ENCODE measurements at places on chromosomes 13 and 19.
A peak's percentile ranks its signal among the peaks of the same experiment; 100 is the strongest.

DNA sequence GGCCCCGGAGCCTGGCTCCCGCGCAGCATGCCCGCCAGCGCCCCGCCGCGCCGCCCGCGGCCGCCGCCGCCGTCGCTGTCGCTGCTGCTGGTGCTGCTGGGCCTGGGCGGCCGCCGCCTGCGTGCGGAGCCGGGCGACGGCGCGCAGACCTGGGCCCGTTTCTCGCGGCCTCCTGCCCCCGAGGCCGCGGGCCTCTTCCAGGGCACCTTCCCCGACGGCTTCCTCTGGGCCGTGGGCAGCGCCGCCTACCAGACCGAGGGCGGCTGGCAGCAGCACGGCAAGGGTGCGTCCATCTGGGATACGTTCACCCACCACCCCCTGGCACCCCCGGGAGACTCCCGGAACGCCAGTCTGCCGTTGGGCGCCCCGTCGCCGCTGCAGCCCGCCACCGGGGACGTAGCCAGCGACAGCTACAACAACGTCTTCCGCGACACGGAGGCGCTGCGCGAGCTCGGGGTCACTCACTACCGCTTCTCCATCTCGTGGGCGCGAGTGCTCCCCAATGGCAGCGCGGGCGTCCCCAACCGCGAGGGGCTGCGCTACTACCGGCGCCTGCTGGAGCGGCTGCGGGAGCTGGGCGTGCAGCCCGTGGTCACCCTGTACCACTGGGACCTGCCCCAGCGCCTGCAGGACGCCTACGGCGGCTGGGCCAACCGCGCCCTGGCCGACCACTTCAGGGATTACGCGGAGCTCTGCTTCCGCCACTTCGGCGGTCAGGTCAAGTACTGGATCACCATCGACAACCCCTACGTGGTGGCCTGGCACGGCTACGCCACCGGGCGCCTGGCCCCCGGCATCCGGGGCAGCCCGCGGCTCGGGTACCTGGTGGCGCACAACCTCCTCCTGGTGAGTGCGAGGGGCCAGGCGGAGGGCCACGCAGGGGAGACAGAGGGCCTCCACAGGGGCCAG, at the start of gene KL:
TSS of gene KL (plus strand) at position 10 of the 909 bp plus-strand sequence. CDS start at position 28, 18 bp downstream.
- DNase-seq, result no peak

GRCh38 chr13:35485424-35485823, 8.9 kb upstream of the MAB21L1 start:
- no peak for DNase-seq

- DNase-seq, result no peak
These were observed 508 bp downstream of the SLC15A1 start for GRCh38 chr13:98751861-98752466.

DNA sequence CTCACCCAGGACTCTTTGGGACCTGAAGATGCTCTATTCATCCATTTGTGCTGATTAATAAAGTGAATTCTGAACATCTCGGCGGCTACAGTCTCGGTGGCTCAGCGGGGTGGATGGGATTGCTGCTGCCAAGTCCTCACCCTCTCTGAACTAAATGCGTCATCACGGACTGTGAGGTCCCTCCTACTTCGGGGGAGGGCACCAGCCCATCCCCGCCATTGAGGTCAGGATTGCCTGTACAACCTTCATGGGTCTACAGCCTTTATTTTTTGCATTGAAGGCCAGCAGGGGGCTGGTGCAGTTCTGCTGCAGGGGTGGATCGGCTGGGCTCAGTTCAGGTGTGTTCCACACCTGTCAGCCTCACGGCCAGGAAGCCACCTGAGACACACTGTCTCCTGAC, 181.8 kb downstream of the COL4A1 start:
- DNase-seq, result no peak

DNA sequence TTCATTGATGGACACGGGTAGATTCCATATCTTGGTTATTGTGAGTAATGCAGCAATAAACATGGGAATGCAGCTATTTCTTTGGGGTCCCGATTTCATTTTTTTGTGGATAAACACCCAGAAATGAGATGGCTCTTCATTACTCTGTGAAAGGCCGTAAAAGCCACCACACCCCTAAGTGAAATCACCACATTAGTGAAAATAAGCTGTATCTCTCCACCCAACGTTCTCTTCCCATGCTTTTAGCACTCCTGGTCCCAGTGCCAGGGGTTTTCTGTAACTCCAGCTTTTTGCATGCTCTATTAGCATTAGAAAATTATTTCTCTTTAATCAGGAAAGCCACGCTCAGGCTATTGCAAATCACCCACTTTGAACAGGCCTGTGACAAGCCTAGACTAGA, 15.8 kb downstream of the CHAMP1 start:
- DNase-seq, result no peak

DNA sequence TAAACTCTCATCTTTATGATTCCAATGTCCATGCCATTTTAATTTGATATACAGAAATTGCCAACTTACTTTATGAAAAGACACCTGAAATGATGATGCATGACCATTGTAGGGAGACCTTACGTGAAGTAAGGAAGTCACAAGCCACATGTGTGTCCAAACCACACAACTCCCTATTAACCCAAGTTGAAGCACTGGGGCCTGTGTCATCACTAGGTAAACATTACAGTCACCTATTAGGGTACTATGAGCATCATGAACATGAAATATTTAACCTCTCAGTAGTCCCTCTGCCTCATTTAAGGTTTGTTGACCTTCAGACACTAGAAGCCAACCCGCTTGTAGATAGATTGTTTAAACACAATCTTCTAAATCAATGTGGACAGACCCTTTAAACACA, 576.9 kb downstream of the IRS2 start:
- DNase-seq, result no peak

- DNase-seq, result no peak
These were observed 9.6 kb downstream of the PLIN4 start for GRCh38 chr19:4508698-4509097.

DNA sequence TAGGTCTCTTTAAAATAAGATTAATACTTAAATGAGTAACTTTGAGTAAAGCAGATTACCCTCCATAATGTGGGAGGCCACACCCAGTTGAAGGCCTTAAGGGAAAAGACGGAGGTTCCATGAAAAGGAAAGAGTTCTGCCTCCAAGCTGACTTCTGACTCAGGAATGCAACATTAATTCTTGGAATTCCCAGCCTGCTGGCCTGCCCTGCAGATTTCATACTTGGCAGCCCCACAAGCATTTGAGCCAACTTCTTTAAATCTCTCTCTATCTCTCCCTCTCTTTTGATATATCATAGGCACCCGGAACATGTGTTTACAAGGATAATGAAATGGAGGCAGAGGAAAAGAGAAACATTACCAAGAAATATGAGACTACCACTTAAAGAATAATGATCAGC, 902.3 kb upstream of the MIR17HG start:
- no peak for DNase-seq

DNA sequence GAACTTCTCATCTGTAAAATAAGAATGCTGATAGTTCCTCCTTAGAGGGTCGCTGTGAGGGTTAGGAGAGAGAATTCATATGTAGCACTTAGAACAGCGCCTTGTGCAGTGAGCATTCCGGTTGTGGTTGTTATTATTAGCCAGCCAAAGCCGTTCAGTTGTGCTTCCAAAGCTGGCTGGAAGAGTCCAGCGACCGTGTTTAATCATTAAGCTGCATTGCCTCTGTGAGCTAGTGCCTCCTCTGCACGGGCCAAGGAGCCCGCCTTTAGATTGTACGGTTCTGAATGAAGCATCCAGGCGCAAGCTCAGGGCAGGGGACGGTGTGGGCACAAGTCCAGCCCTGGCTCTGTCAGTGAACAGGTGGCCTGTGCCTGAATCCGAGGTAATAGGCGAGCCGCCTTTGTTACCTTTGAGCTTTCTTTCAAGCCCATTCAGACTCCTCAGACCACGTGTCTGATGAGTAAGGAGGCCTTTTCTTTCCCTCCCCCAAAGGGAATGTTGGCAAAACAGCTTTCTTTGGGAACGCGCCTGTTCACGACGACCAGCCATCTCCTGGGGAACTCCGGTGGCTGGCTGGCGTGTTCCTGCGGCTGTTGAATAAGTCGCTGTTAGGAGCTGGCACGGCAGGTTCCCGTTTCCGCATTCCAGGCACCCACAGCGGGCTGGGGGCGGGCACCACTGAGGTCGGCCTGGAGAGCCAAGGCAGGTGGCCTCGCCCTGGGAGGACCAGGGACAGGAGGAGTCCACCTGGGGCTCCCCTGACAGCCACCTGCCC, 25.1 kb downstream of the SIPA1L3 start:
- no peak for DNase-seq

DNA sequence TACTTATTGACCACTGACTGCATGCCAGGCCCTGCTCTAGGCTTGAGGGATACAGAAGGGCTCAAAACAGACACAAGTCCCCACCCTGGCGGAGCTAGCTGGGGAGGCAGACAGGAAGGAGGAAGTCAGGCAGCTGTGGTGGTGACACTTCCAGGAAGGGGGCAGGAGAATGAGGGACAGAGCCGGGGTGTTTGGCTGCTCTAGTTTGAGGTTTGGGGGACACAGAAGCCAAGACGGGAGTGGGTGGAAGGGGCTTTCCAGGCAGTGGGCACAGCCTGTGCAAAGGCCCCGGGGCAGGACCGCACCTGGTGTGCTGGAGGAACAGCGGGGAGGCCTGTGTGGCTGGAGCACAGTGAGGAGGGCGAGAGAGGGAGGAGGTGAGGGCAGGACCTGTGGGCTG, 4.0 kb downstream of the MRPL54 start:
- DNase-seq, result no peak

GRCh38 chr13:105996391-105997025, 539.0 kb downstream of the EFNB2 start:
- no peak for DNase-seq

- DNase-seq, result no peak
These were observed 3.5 kb downstream of the PTGER1 start for GRCh38 chr19:14471436-14472187.

GRCh38 chr13:40983259-40983658, 35.9 kb downstream of the ELF1 start:
- DNase-seq, result no peak

- DNase-seq, result no peak
These were observed 186.7 kb downstream of the RFC3 start for GRCh38 chr13:34004676-34005075.

- peak; percentile 52 for DNase-seq
These were observed 126.0 kb downstream of the FOXO1 start for GRCh38 chr13:40540328-40541044.

DNA sequence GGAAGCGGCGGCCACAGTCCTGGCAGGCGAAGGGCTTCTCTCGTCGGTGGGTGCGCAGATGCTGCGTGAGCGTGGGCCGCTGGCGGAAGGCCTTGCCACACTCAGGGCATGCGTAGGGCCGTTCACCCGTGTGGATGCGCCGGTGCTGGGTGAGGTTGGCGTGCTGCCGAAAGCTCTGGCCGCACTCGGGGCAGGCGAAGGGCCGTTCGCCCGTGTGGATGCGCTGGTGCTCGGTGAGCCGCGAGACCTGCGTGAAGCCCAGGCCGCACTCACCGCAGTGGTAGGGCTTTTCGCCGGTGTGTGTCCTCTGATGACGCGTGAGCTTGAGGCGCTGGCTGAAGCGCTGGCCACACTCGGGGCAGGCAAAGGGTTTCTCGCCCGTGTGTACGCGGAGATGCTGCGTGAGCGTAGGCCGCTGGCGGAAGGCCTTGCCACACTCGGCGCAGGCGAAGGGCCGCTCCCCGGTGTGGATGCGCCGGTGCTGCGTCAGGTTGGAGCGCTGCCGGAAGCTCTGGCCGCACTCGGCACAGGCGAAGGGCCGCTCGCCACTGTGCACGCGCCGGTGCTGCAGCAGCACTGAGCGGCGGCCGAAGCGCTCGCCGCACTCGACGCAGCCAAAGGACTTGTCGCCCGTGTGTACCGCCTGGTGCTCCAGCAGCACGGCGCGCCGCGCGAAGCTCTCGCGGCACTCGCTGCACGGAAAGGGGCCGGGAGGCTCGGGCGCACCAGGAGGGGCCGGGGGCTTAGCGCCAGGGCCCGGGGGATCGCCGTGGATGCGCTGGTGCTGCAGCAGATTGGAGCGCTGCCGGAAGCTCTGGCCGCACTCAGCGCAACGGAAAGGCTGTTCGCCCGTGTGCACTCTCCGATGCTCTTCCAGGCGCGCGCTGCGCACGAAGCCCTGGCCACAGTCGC, 4.0 kb upstream of the UBE2M start:
- no peak for DNase-seq

- DNase-seq, result no peak
These were observed 50.9 kb upstream of the SPACA7 start for GRCh38 chr13:112325142-112325808.

DNA sequence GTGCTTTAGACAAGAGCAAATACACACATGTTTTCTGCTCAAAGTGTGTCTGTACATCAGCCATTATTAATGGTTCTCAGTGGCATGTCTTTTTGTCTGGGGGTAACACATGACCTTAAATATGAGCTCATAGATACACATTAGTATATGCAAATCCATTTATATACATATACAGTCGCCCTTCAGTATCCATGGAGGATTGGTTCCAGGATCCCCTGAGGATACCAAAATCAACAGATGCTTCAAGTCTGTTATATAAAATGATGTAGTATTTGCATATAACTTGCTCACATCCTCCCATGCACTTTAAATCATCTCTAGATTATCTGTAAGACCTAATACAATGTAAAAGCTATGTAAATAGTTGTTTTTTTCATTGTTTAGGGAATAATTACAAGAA, 298.1 kb downstream of the OLFM4 start:
- no peak for DNase-seq

DNA sequence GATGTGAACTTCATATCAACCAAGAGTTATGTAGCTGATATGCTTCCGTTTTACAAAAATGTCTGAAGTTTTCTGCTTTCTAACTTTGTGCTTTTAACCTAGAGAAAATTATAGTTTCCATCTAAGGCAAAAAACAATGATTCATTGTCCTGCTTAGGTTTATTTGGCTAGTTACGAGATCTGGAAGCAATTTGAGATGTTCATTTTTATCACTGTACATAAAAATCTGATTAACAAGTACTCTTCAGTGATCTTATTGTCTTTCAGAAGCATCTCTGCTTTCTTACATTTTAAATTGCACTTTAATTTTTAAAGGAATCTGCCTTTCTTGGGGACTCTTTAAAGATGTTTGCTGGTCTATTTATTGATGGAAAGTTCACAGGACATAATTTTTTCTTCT, 188.1 kb downstream of the RFC3 start:
- DNase-seq, result no peak

- DNase-seq, result no peak
These were observed 1002.1 kb downstream of the UQCRFS1 start for GRCh38 chr19:28210886-28211285.

GRCh38 chr13:20945952-20946383, 43.4 kb upstream of the XPO4 start:
- no peak for DNase-seq

GRCh38 chr19:34332027-34332760, 32.8 kb upstream of the GPI start:
- no peak for DNase-seq

DNA sequence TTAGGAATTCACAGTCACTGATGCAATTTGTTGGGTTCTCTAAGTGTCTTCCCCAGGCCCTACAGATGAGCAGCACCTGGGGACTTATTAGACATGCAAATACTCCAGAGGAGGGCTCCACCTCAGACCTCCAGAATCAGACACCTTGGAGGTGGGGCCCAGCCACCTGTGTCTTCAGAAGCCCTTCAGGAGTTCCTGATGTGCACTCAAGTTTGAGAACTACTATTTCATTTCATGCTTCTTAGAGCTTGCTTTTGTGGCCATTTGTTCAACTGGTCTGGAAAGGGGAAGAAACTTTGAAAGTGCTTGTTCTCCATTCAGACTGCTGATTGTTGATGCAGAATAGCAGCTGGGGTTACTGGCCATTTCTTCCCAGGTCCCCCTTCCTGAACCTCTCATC, 472.0 kb downstream of the COG6 start:
- no peak for DNase-seq

- no peak for DNase-seq
These were observed 86.8 kb downstream of the UBL3 start for GRCh38 chr13:29763436-29764180.
